Mucosa of descending colon (tissue), 3 donors: ENCODE measurements at places on chromosomes 2 and 18.

- no peak for DNase-seq
Observed at GRCh38 chr2:194946826-194947225, 710.2 kb upstream of the SLC39A10 start.

- DNase-seq: no peak
Observed at GRCh38 chr2:123870206-123870880, 154.7 kb upstream of the CNTNAP5 start.

DNA sequence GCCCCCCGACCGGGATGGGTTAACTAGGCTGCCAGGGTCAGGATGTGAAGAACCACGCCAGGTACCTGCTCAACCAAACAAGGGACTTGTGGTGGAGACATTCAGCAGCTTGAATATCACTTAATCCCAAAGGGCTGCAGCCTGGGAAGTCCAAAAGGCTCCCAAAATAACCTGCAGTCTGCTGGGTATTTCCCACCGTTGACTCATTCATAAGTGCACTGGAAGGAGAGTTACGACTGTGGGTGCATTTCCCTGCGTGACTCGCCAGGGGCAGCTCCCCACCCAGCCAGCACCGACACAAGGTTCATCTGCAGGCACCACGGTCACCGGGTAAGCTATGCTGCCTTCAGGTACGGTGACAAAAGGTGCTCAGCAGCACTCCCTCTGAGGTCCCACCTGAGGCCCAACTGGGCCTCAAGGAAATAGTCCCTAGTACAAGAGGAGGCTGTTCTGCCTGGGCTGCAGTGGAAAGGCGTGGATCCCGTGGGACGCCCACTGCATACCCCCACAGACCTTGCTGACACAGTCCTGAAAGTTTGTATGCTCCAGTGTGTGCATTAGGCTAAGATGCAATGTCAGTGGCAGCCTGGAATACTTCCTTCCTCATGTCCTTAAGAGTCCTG, 86.5 kb downstream of the UXS1 start:
- no peak for DNase-seq

- peak; percentile 32 for DNase-seq
Observed at GRCh38 chr2:25310709-25310964, 31.1 kb downstream of the DNMT3A start.

GRCh38 chr2:195741191-195741590, 84.2 kb downstream of the SLC39A10 start:
- no peak for DNase-seq

- no peak for DNase-seq
Observed at GRCh38 chr18:44568986-44569385, 111.7 kb upstream of the SETBP1 start.

DNA sequence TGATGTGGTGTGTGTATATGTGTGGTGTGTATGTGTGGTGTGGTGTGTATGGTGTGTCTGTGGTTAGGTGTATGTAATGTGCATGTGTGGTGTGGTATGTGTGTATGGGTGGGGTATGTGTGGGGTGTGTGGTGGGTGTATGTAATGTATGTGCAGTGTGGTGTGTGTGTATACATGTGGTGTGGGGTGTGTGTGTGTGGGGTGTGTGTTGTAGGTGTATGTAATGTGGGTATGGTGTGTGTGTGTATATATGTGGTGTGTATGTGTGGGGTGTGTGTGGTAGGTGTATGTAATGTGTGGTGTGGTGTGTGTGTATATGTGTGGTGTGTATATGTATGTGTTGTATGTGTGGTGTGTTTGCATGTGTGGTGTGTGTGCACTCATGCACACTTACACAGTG, 84.8 kb upstream of the ID2 start:
- no peak for DNase-seq

GRCh38 chr2:652881-653480, 24.2 kb downstream of the TMEM18 start:
- DNase-seq: no peak

GRCh38 chr2:208311954-208312353, 45.9 kb downstream of the PIKFYVE start:
- DNase-seq: no peak

DNA sequence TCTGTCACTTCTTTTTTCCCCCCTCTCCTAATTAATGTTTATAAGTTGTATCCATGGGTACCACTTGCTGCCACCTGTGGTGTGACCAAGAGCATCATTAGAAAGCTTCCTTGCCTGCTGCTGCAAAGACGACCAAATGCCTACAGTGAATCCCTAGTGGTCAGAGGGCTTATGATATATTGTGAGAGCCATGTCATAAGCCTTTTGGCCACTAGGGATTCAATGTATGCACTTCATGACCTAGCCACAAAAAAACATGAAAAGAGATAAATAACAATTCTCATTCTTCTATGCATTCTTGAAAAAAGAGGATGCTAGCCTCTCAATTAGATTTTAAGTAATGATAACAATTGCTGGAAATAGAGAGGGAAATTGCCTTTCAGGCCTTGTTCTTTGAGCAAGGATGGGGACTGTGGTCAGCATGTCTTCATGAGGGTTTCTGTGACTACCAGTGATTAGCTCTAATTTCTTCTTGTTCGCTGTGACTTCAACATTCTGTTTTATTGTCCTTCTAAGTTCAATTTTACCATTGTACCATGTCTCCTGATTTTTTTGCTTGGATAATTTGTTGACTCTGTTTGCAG, 435.3 kb downstream of the TGIF1 start:
- DNase-seq: no peak

DNA sequence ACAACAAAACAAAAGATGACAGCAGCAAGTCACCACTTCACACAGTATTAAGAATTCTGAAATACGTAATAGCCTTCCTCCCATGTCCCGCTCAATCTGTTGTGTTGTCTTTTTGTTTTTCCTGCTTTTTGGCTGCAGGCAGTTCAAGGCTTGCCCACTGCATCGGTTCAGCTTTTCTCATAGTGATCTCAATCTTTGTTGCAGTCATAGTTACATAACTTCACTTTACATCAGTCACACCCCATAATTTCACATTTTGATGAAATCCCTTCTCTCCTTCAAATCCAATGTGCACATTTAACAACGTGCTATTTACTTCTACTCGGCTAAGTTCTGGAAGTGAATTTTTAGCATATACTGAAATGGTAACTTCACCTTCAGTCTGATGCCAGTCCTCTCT, 33.8 kb upstream of the HAAO start:
- DNase-seq: no peak

- no peak for DNase-seq
Observed at GRCh38 chr2:157325786-157326185, at the start of gene ERMN. Gene ERMN, minus strand, starts transcription at chr2:157325824. Its CDS starts 182 bp downstream, at chr2:157325642.

DNA sequence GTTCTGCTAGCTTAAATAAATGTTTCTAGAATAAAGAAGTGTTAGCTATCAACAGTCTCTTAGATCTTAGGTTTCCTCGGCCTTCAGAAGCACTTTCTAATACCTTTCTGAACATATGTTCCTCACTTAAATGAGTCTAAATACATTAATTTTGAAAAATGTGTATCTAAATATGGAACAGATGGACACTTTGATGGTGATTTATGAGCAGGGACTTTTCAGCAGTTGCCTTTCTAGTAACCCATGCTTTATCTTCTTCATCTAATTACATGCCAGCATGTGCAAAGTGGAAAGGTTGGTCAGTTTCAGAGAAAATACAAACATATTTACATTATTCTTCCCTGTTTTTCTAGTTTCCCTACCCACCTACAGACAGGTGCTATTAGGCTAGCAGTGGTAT, 797.0 kb upstream of the CHAC2 start:
- no peak for DNase-seq

GRCh38 chr2:119301413-119301812, 65.2 kb downstream of the C2orf76 start:
- no peak for DNase-seq

GRCh38 chr2:142306131-142306530, 175.3 kb upstream of the LRP1B start:
- no peak for DNase-seq

DNA sequence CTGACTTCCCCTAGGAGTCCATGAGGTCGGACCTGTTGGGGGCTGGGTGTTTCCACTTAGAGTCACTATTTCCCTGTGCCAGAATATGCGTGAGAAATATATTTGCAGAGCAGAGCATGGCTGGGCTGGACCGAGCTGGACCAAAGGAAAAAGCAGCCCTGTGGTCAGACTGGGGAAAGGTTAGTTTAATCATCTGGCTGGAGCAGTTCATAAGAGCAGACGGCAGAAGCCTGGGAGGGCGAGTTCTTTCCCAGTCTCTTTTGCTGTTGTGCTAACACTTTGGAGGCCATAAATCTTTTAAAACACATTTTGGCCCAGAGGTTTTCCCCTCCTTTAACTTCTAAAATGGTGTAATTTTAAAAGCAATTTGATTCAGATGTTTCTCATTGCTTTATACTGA, 66.5 kb downstream of the GLI2 start:
- no peak for DNase-seq

DNA sequence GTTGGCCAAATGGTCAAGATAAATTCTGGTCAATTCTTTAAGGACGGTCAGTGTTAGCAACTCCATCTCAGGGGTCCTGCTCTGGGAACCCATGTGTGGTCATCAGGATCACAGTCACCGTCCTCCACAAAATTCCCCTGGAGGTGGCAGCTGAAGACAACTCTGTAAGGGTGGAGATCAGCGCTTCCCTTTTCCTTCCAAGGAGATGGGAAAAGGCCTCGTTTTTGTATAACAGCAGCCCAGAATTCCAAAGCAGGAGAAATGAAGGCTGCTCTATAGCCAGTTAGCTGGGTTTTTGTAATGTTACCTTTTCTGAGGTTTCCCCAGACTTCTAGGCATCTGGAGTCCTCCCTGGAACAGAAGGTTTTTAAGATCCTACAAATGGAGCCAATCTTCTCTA, 334.8 kb downstream of the MYCN start:
- no peak for DNase-seq

DNA sequence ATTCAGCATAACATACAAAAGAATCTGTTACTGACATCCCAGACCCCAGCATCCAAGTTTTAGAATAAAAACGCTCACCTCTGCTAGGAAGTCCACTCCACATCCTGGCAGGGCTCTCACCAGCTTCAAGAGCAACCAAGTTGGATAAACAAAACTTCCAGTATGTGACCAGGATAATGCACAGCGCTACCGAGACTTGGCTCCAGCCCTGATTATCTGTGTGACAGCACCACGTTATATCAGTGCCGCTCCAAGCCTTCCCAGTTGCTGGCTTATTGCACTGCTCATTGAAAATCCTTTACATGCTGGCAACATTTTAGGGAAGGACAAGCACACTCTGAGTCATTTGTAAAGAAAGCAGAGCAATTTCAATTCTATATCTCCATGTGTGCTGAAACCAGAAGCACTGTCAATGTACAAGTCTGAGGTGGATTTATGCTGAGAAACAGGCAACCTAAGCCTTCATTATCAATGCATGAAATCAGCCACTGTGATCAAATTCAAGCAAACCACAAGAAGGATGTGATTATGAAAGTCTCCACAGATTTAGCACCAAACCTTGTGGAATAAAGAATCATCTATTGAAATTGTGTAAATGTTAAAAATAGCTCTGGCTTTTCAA, 115.7 kb downstream of the ZNF385B start:
- DNase-seq: no peak

- peak; percentile 17 for DNase-seq
Observed at GRCh38 chr2:96109361-96109680, 7.0 kb downstream of the ADRA2B start.

GRCh38 chr2:85276571-85277118, 51.1 kb downstream of the TGOLN2 start:
- no peak for DNase-seq

- DNase-seq: no peak
Observed at GRCh38 chr18:12325726-12326245, 17.7 kb downstream of the TUBB6 start.

DNA sequence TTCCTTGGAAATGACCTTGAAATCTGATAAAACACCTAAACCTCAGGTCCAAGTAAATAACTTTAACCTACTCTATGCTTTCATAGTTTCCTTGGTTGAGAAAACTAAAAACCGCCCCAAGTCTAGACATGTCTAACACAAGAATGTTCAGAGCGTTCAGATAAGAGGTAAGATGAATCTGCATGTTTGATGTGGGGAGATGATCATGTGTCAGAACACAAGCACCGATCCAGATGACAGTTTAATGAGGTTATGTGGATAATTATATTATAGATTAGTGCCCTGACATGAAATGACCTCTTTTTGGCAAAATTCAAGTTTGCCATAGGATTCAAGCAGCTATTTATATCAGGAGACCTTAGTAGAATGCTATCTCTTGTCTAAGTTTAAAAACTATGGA, 729.8 kb upstream of the SOX11 start:
- no peak for DNase-seq

DNA sequence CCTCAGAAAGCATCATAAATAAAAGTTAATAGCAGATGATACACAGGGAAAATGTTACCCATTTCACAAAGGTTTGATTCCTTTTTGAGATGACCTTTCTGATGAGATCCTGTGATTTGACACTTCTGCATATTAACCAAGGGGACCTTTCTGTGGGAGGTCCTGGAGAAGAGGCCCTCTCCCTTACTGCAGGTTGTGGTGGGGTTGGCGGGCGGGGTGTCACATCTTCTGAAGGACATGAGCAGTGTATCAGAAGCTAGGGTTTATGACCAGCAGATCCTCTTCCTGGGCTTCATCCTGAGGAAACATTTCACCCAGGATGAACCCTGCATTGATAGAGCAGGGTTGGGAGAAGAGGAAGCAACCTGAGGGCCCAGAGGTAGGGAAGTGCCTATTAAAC, 37.2 kb upstream of the SCLY start:
- no peak for DNase-seq

GRCh38 chr2:120670371-120670770, 65.3 kb upstream of the GLI2 start:
- DNase-seq: no peak

DNA sequence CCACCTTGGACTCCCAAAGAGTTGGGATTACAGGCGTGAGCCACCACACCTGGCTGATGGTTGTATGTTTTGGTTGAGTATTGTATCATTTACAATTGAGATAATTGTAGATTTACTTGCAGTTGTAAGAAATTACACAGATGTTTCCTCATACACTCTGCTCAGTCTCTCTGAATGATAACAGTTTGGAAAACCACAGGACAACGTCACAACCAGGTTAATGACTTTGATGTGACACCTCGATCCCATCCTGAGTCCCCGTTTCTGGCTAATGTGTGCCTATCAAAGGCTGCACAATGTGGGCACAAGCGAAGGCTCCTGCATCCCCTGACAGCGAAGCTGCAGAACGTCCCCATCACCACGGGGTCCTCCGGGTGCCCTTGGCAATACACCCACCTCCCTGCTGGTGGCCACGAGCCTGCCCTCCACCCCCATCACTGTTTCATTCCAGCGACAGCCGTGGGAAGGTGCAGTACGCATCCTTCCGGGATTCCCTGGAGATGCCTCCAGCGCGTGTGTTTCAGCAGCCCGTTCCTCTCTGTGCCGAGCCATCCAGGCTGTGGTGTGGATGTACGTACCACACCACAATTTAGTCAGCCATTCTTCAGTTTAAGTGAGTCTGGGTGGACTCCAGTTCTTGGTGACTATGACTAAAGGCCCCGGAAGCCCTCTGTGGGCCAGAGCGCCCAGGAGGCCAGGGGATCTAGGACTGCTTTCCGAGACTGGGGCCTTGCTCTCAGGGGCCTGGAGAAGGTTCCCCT, 4.3 kb upstream of the PDCD1 start:
- DNase-seq: no peak

- DNase-seq: no peak
Observed at GRCh38 chr2:204293884-204294747, 251.2 kb upstream of the PARD3B start.

- DNase-seq: no peak
Observed at GRCh38 chr2:46050027-46050426, 247.2 kb upstream of the EPAS1 start.

- DNase-seq: no peak
Observed at GRCh38 chr2:102185347-102185746, 1.5 kb upstream of the IL1RL2 start.

GRCh38 chr2:46364797-46365457, 67.7 kb downstream of the EPAS1 start:
- peak; percentile 78 for DNase-seq
